ENCODE measurements at places on chromosomes 3 and 15.
A peak's percentile ranks its signal among the peaks of the same experiment; 100 is the strongest.

- peak; percentile 11 for DNase-seq
These were observed 39.7 kb upstream of the ZNF280D start for GRCh38 chr15:56772868-56773639.

GRCh38 chr15:85723960-85724945 lies 70.5 kb downstream of the KLHL25 start:
- DNase-seq: no peak

GRCh38 chr15:52180196-52180835 lies 10.9 kb downstream of the GNB5 start:
- DNase-seq: no peak

DNA sequence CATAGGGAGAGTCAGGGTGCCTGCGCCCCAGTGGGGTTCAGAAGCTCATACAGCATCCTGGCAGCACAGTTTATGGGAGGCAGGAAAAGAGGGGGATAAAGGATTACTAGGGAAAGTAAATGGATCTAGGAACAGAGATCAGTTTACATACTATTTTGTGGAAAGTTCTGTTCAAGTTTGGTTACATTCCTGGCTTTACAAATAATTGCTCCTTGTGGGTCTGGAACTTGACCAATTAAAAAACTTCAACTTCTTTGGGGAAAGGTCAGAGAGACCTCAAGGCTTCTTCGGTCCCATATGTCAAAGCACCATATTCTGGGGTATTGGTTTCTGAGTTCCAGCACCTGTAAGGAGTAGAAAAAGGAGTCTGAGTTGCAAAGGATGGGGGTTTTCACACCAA lies 64.1 kb downstream of the ZDHHC19 start:
- no peak for DNase-seq

- DNase-seq: no peak
These were observed 617.5 kb downstream of the TBL1XR1 start for GRCh38 chr3:176579711-176580185.

- no peak for DNase-seq
These were observed 56.1 kb downstream of the CRTC3 start for GRCh38 chr15:90585863-90586262.

GRCh38 chr3:71251156-71251775 lies 332.3 kb downstream of the FOXP1 start:
- no peak for DNase-seq

DNA sequence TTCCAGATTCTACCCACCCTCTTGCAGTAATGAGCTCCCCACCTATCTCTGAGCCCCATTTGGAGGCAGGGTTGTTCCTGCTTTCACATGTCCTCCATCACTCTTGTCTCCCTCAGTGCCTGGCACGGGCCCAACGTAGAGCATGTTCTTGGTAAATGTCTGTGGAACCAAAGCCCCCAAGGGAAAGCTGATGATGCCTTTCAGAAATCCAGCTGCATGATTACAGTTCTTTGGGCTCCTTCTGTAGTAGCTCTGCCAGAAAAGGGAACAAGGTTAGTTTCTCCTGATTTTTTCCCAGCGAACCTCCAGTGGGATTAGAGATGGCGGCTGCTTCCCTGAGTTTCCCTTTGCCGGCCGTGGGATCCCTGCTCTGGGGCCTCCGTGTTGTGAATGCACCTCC lies 39.3 kb downstream of the CGNL1 start:
- DNase-seq: no peak

GRCh38 chr3:123843668-123844067 lies 40.5 kb downstream of the MYLK start:
- DNase-seq: no peak

DNA sequence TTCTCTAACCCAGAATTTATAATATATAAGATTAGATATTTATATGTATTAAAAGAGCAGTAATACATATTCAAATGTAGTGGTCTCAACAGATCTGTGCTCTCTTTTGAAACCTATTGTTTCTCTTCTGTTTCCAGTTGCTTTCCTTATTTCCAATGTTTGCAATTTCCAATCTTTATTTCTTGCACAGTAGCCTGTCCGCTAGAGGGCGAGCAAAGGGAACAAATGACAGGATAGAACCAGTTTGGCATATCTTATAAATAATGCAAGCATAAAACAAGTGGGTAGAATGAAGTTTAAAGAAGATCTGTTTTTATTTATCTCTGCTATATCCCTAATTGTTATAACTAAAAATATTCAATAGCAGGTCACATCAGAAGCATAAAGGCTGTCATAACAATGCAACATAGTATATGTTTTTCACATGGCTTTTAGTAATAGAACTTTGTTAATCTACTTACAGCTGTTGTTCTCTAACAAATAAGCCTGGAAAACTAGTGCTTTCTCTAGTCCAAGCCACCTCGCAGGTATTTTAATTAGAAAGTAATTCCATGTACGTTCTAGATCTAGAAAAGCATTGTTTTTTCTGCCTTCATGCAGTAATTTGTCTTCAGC lies 15.1 kb upstream of the TCAIM start:
- DNase-seq: peak; percentile 46

DNA sequence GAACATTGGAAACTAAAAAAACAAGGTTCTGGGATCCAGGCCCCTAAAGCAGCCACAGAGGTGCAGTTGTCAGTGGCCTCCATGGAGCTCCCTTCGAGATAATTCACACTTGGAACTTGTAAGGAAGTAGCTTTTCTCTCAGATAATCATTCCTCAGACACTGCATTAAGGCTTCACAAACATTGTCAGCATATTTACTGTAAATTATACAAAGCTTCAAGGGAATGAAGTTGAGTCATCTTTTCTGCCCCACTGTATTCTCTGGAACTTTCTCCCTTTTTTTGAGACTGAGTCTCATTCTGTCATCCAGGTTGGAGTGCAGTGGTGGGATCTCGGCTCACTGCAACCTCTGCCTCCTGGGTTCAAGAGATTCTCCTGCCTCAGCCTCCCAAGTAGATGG lies 7.1 kb downstream of the BLOC1S6 start:
- no peak for DNase-seq

GRCh38 chr15:62569460-62570404 lies 404.6 kb upstream of the C2CD4B start:
- peak; percentile 94 for DNase-seq

- DNase-seq: no peak
These were observed at the start of gene CCR5 for GRCh38 chr3:46370839-46371518. TSS of gene CCR5 (plus strand) at chr3:46370946. CDS start at chr3:46372903, 1,957 bp downstream.

DNA sequence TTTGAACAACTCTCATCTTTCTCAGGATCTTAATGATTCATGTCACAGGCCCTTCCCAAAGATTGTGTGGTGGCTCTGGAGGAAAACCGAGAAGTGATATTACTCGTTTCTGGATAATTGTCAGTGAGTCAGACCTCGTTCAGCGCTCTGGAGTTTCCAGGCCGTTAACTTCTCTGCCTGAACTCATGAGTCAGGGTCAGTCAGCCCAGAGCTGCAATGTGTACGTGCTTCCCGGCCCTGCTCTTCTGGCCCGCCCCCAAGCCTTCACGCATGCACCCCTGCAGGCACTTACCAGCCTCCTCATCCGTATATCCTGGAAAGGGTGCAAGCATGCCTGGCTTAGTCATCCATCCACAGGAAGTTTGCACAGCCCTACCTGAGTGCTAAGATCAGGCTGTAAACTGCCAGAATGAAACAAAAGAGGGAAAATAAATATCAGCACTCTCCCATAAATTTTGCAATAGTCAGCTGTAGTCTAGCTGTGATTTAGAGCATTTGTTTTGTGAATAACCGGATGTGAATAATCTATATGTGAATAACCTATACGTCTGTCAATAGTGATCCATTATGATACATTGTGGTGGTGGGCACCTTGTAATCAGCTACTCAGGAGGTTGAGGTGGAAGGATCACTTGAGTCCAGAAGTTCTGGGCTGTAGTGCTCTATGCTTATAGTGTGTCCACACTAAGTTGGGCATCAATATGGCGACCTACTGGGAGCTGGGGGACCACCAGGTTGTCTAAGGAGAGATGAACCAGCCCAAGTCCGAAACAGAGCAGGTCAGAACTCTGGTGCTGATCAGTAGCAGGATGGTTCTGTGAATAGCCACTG lies 35.3 kb upstream of the SEMA4B start:
- DNase-seq: no peak

- no peak for DNase-seq
These were observed 225.8 kb upstream of the DPPA4 start for GRCh38 chr3:109563149-109563548.

- DNase-seq: no peak
These were observed 43.4 kb downstream of the NR2C2 start for GRCh38 chr3:14990780-14991148.

- no peak for DNase-seq
These were observed 429.2 kb downstream of the CADM2 start for GRCh38 chr3:85387913-85388505.

- DNase-seq: no peak
These were observed 394.5 kb upstream of the CFAP20DC start for GRCh38 chr3:59444294-59444671.

GRCh38 chr3:14141144-14141543 lies 16.3 kb downstream of the TMEM43 start:
- no peak for DNase-seq

DNA sequence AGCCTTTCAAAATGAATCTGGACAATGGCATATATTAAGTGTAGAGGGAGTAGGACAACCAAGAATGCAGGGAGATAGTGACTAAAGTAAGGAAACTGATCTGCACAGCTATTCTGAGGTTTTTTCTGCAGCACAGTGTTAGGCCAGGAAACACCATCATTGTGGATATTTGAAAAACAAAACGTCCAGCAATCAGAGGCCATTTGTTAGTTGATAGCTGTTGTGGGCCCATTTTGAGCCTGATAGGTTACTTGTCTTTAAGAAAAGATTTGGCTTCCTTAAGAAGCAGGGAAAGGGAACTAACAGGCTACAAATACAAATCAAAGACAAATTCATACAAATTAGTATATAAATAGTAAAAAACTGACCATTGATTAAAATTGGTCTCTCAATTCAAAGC lies 375.8 kb upstream of the ARL6 start:
- DNase-seq: no peak

DNA sequence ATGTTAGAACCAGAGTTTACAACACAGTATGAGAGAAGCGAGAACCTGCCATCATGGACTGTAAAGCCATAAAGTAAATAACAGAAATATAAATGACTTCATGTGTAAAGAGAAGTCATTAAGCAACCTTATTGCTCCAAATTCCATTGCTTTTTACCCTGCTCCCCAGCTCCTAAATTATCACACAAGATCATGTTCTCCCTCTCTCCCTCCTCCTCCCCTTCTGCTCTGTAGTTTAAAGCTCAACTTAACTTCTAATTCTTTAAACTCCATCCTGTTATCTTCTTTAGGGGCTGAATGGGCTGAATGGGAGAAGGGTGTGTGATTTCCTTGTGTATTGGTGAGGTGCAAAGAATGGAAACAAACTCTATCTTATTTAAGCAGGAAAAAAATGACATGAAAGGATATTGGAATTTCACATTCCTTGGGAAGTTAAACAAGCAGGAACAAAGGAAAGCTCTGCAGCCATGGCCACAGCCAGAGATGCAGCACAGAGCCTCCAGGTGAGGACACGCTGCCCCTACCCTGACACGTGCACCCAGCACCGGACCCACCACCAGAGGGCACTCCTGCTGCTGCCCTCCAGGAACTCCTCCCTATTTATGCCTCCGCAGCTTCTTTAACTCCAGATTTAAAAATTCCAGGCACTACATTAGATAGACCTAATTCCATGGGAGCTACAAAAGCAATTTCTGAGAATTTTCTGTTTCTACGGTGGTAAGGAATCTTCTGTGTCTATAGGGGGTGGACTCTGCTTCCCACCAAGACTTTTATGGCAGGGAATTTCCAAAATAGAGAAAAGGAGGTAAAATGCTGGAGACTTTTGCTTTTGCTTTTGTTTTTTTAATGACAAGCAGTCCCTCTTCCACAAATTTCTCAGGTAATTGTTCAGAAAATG lies 76.9 kb upstream of the ABI3BP start:
- peak; percentile 10 for DNase-seq
